ENCODE measurements at places on chromosomes 5 and 9.
A peak's percentile ranks its signal among the peaks of the same experiment; 100 is the strongest.

GRCh38 chr9:69919461-69920061, 98.9 kb downstream of the CFAP95 start:
- DNase-seq, result peak; percentile 21

DNA sequence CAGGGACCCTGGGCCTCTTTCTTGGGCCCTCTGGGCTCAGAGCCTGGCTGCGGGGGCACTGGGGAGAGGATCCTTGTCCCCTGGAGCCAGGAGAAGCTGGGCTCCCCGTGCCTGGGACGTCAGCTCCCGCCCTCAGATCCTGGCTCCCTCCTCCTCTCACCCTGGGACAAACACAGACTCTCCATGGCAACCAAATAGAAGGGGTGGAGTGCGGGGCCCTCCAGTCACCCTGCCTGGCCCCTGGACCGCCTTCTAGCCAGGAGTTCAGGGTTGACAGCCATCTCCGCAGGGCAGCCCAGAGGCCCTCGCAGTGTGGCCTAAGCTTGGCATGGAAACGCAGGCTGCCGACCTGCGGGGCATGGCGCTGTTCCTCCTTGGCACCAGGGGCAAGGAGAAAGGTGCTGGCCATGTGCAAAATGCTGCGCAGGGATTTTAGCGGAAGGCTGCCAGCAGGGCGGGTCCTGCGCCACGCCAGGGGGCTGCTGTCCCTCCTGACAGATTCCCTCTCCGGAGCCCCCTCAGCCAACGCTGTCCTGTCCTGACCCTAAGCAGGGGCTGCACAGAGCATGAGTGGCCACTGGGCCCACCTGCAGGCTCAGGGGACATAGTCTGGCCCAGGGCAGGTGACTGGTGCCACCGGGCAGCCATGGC, 1.0 kb downstream of the ZDHHC11 start:
- DNase-seq, result no peak

DNA sequence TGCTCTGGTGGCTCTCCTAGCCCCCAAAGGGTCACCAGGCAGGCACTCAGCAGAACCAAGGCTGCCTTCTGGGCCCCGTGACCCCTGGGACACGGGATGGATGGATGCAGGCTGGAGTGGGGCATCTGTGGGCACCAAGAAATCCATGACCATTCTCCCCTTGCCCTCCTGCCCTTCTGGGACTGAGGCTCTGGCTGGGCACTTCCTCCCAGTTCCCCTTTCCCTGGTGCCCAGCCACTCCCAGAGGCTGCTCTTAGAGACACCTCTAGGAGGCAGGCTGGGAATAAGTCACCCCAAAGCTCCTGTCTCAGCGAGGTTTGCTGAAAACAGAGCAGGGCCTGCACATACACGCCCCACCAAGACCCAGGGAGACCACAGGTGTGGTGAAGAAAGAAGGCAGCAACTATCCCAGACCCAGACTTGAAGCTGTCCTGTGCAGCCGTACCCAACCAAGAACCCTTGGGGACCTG, 943 bp downstream of the STING1 start:
- no peak for DNase-seq

DNA sequence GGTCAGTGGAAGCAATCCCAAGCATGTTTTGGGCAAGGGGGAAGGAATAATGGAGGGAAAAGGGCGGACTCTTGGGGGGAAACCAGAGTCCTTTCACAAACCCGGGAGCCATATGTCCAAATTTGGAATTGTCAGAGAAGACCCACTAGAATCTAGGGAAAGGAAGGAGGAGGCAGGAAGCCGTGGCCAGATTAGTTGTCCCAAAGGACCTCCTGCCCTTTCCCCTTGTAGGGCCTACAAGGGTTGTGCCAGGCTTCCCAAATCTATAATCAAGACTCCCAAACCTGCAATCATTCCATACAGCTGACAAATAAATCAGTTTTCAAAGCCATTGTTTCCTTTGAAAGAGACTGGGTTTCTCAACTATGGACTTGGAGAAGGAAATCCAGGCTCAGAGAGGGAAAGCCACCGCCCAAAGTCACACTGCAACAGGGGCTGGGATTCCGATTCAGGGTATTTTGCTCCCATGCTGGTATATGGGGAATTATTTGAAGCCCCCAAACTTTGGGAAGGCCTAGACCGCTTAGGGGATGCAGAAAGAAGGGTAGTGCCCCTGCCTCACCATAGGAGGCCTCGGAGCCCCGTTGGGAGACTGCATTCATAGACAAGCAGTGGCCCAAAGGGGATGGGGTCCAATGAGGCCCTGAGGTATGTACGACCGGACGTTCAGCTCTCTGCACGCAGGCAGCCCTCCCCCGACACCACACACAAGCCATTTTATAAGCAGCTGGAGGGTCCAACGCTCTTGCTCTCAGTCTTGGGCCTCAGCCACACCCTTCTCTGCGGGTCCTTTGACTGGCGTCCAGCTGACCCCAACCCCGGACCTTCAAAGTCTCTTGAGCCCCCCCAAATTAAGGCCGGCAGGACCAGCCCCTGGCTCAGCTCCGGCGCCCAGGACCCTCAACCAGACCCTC, 815 bp downstream of the ANXA6 start:
- no peak for DNase-seq

DNA sequence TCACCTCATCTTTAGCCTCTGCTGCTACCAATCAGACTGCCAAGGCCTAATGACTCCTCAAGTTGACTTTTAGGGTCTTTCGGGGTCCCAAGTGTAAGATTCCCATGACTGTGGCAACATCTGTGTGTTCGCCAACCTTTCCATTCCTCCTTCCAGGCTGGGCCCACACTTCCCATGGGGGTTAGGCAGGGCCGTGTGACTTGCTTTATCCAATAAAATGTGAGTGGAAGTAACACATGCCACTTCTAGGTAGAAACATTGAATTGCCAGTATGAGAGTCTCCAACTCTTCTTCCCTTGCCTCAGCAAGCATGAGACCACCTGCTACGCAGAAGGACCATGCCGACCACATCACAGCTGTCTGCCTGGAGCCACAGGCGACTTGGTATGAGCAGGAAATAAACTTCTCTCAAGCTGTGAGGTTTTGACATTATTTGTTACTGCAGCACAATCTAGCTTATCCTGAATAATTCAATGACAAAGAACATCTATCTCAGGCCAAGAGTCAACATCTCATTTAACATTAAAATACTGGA, 190.4 kb upstream of the IER5L start:
- DNase-seq, result no peak

DNA sequence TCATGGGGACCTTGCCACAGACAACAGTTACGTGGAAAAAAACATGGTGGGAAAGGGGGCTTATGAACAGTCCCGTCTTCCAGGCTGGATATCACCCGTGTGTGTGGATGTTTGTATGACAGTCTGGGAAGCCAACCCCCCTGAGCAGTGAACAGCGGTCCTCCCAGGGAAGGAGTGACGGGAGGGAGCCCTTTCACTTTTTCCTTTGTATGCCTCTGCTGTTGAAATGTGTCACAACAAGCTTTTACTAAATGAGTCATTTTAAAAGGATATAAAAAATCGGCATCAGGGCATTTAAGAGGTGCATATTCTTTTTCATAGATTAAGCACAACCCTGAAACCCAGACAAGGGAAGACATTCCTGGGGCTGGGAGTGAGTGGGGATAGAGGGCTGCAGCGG, 5.1 kb downstream of the MYMK start:
- no peak for DNase-seq

- DNase-seq, result no peak
Observed at GRCh38 chr5:34496701-34497469, 159.2 kb upstream of the RAI14 start.

DNA sequence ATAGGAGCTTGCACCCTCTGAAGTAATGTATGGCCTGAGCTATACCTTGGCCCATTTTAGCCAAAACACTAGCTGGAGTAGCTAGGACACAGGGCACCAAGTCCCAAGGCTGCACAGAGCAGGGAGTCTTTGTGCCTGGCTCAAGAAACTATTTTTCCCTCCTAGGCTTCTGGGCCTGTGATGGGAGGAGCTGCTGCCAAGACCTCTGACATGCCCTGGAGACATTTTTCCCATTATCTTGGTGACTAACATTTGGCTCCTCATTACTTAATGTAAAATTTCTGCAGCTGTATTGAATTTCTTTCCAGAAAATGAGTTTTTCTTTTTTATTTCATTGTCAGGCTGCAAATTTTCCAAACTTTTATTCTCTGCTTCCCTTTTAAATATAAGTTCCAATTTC, 1099.2 kb downstream of the CDH18 start:
- no peak for DNase-seq

- no peak for DNase-seq
Observed at GRCh38 chr9:135241381-135242048, 154.0 kb downstream of the OLFM1 start.

GRCh38 chr5:176994460-176995121, 12.0 kb downstream of the UIMC1 start:
- DNase-seq, result no peak

DNA sequence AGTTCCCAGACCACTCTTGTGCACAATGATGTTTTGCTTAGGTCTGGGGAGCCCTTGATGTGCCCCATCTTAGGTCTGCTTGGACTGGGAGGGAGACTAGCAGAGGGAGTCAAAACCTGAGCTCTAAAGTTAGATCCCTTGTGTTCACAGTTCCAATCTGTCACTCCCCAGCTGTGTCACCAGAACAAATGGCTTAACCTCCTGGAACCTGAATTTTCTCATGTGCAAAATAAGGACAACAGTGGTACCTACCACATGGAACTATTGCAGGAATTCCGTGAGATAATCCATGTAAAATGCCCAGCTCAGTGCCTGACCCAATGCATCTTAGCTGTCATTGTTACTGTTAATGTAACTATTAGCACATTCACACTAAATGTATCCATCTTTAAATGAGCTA, 45.5 kb downstream of the GALNT10 start:
- DNase-seq, result no peak

- DNase-seq, result no peak
Observed at GRCh38 chr5:134437340-134437846, 25.7 kb upstream of the CDKN2AIPNL start.

DNA sequence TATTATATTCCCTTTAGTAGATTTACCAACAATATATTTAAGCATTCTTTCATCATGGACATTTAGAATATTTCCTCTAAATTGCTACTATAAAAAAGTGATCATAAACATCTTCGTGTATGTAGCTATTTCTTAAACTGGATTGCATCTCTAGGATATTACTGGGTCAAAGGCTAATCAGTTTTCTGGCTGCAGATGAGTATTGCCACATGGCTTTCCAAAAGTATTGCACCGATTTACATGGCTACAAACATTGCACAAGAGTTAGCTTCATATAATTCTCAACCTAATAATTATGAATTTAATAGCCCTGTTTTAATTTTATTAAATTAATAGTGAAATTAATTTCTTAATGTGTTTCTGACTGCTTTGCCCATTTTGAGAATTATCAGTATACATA, 183.4 kb downstream of the DMRT2 start:
- no peak for DNase-seq

DNA sequence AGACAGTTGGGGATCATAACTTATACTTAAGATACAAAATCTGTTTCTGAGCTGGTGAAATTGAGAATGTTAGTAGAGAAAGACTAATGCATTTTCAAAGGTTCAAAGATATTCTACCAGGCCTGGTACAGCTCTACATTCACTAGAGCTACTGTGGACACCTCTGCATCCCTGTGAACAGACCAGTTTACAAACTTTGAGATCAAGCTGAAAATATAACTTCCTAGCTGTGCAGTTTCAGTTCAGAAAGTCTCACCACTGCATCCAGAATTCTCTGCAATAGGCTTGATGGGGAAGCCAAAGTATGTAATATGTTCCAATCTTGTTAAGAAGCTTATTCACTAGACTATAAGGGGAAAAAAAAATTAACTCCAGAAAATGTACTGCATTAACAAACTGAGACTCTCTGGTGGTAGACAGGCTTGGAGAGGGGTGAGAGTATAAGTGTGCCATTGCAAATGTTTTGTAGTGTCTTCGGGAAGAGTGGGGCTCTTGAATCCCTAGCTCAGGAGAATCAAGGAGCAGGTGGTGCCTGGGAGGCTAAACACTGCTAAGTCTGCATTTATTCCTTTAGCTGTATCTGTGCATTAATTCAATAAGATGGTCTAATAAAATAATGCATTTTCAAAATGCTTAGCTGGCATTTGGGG, 671.9 kb downstream of the NR2F1-AS1 start:
- no peak for DNase-seq

DNA sequence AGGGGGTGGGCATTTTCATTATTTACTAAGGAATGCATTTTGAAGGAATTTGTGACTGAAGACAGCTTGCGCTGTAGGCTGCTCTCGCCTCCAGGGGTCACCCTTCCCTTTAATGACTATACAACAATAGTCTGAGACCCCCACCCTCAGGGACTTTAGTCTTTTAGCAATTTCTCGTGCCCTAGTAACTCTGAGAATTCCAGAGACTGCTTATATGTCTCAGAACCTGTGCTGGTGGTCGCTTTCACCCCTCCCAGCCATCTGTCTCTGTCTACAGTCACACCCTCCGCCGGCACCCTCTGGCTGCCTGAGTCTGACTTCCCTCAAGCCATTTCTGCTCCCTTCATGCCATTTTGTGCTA, 671.4 kb downstream of the NR2F1-AS1 start:
- no peak for DNase-seq

DNA sequence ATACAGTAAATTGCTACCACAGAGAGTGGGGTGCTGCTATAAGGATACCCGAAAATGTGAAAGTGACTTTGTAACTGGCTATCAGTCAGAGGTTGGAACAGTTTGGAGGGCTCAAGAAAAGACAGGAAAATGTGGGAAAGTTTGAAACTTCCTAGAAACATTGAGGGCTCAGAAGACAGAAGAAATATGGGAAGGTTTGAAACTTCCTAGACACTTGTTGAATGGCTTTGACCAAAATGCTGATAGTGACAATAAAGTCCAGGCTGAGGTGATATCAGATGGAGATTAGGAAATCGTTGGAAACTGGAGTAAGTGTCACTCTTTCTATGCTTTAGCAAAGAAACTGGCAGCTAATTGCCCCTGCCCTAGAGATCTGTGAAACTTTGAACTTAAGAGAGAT, 1158.6 kb upstream of the CDH6 start:
- no peak for DNase-seq

GRCh38 chr5:9498541-9499497, 47.1 kb downstream of the SEMA5A start:
- DNase-seq, result no peak

DNA sequence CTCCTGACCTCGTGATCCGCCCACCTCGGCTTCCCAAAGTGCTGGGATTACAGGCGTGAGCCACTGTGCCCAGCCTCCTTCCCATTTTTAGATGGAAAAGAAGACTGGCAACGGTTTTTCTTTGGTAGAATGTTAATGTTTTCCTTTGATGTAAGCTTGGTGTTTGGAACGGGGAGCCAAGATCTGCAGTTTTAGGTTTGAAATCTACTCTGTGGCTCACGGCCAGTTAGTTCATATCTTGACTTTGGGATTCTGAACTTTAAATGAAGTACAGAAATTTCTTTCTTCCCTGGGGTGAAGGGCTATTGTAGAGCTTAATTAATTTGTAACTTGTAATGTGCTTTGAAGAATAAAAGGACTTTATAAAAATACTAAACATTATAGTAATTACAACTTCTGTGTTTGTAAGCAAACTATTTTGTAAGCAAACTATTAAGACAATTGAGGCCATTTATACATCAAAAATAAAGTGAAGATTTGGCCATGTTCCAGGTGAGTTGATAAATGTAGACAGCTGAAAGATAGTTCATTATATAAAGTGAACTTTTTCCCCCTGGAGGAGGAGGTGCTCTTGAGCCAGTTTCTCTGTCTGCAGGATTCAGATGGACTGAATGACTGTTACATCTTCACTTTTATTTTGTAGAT, 117.1 kb upstream of the TUT7 start:
- no peak for DNase-seq

GRCh38 chr9:123933440-123934212, 3.7 kb upstream of the DENND1A start:
- DNase-seq, result no peak

GRCh38 chr5:2899311-2899710, 147.8 kb upstream of the IRX2 start:
- DNase-seq, result no peak
